Right lobe of liver (tissue), 6 donors: ENCODE measurements at places on chromosomes 1 and 21. TPM values are rescaled to one million over a fixed set of nuclear protein-coding genes. Genes with fewer than 3 reads are reported as not detected.

GRCh38 chr1:175179837-175180590 lies 12.6 kb downstream of the KIAA0040 start:
- H3K27ac ChIP-seq: no peak overlapping the region
- no peak overlapping the region for H3K4me3 ChIP-seq
- no peaks in the 10 kb centered on the region for H3K36me3 ChIP-seq
- no peaks in the 10 kb centered on the region for H3K27me3 ChIP-seq

GRCh38 chr1:151802372-151802771 lies 2.8 kb downstream of the LINGO4 start:
- H3K36me3 ChIP-seq: no peaks in the 10 kb centered on the region
- H3K27ac ChIP-seq: no peak overlapping the region
- H3K4me3 ChIP-seq: no peak overlapping the region
- no peak for DNase-seq
- no peaks in the 10 kb centered on the region for H3K4me1 ChIP-seq

- H3K4me1 ChIP-seq: no peaks in the 10 kb centered on the region
- no peaks in the 10 kb centered on the region for H3K27me3 ChIP-seq
- no peak overlapping the region for H3K4me3 ChIP-seq
- no peak for DNase-seq
These were observed 15.2 kb upstream of the YRDC start for GRCh38 chr1:37822906-37823815.

The PGLYRP3 gene
- total RNA-seq: not detected

The SH2D1B gene
- total RNA-seq: 0.60 TPM

The SH3BGR gene
- total RNA-seq: 3.1 TPM
